Kidney epithelial cell (primary cell): ENCODE measurements at places on chromosomes 7 and 10. TPM values are rescaled to one million over a fixed set of nuclear protein-coding genes. Genes with fewer than 3 reads are reported as not detected.

- DNase-seq: no peak
Observed at GRCh38 chr7:33959676-33960075, 54.3 kb downstream of the BMPER start.

DNA sequence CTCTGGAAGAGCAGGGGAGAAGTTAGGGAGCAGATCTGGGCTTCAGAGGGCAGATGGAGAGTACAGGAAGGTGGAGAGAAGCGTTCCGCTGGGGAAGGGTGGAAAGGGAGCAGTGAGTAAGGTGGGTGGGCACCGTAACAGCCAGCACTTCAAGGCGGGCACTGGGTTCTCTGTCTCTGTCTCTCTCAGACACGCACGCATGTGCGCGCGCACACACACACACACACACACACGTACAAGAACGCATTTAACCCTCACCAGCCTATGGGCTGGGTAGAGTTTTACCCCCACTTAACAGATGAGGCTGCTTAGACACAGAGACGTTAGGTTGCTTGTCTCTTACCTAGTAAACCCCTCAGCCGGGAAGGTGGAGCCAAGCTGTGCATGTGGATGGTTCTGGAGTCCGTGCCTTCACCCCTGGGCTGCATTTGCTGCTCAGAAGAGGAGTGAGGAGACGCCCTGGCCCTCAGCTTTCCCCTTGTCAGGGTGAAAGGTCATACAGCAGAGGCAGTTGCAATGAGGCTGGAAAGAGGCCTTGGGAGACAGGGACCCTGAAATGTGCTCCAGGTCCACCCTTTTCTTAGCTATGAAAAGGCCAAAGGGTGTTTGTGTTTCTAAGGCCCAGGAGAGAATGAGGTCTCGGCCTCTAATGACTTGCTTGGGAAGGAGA, 16.0 kb downstream of the ADCYAP1R1 start:
- DNase-seq: no peak

GRCh38 chr7:26535483-26536007, 243.9 kb downstream of the SNX10 start:
- no peak for DNase-seq

Gene GPR15LG
- total RNA-seq: not detected in 2 replicates

- no peak for DNase-seq
Observed at GRCh38 chr10:93826355-93826754, 67.4 kb upstream of the SLC35G1 start.
